ENCODE measurements at places on chromosomes 16 and 17.

DNA sequence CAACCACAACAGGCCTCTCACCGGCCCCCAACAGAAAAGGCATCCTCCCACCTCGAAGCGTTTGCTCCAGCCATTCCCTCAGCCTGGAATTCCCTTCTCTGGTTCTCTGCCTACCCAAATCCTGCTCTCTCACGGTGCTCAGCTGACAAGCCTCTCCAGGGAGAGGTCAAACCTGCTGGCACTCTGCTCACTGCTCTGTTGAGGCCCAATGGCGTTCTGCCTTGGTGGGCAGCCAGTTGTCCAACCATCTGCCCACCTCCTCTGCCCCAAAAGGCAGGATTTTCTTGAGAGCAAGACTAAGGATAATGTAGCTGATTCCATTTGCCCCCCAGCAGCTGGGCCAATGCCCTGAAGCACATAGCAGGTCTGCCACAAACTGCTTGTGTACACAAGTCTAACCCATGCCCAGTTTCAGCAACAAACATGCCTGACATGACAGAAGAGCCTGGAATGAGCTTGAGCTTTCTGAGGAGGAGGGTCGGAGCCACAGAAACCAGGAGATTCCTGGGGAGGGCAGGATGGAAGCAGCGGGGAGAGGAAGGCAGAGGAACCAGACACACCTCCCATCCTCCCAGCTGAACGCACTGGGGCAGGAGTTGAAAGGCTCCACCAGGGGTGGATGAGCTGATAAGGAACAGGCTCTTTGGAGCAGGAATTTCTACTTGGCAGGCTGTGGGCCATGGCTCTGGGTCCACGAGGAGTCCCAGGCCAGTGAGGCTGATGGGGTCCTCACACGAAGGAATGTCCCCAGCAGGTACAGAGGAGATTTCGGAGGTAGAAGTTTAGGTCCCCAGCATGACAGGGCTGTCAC, 23.9 kb downstream of the ARHGAP27 start:
- DNase-seq: no peak

GRCh38 chr16:82456683-82457082, 170.1 kb upstream of the CDH13 start:
- DNase-seq: peak; percentile 27

GRCh38 chr17:64192589-64192988, 62.6 kb upstream of the ERN1 start:
- DNase-seq: no peak

DNA sequence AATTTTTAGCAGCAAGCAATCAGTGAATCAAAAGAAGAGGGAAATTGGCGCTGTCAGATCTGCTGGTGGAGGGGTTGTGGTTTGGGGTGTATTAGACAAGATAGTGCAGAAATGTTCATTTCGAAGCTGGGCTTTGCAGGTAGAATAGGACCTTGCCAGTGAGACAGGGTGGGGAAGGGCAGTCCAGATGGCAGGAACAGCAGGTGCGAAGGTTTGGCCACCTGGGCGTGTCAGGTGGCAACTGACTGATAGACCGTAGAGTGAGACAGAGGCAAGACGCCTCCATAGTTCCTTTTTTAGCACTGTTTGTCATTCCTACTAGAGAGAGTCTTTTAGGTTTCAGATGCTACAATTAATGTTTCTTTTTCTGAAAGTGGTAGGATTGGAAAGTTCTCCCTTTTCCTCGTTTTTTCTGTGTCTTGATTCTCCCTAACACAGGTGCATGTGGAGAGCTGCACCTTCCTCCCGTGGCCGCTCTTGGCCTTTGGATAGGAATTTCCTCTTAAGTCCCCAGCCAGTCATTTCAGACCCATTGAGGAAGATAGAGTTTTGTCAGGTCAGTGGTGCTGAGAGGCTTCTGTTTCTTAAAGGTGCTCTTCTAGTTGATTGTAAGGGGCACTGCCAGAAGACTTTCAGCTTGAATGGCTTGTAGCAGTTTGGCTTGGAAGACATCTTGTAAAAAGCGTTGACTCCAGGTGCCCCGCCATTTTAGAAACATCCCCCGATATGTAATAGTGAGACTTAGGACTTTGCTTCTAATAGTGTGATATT, 315.6 kb downstream of the SNX29 start:
- no peak for DNase-seq

GRCh38 chr16:64679976-64680690, 441.7 kb downstream of the CDH11 start:
- no peak for DNase-seq

GRCh38 chr17:45314741-45315647, 1.8 kb downstream of the MAP3K14 start:
- DNase-seq: no peak

GRCh38 chr16:84617041-84617790, 662 bp downstream of the COTL1 start:
- no peak for DNase-seq

- DNase-seq: no peak
These were observed 307.2 kb downstream of the ABCC12 start for GRCh38 chr16:47848421-47849109.

DNA sequence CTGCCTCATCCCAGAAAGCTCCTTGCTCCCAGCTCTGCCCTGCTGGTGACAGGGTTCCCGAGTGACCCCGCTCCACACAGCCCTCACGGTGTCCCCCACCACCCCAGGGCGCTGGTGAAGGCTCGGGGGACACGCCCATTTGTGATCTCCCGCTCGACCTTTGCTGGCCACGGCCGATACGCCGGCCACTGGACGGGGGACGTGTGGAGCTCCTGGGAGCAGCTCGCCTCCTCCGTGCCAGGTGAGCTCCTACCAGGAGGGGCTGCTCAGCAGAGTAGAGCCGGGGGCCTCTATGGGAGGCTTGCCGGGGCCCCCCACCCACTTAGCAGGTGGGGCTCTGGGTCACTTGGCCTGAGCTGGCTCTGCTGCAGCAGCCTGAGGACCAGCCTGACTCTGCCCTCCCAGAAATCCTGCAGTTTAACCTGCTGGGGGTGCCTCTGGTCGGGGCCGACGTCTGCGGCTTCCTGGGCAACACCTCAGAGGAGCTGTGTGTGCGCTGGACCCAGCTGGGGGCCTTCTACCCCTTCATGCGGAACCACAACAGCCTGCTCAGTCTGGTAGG, 11.2 kb downstream of the GAA start:
- DNase-seq: no peak

GRCh38 chr16:57373117-57373947, 1.0 kb downstream of the CX3CL1 start:
- DNase-seq: peak; percentile 73

DNA sequence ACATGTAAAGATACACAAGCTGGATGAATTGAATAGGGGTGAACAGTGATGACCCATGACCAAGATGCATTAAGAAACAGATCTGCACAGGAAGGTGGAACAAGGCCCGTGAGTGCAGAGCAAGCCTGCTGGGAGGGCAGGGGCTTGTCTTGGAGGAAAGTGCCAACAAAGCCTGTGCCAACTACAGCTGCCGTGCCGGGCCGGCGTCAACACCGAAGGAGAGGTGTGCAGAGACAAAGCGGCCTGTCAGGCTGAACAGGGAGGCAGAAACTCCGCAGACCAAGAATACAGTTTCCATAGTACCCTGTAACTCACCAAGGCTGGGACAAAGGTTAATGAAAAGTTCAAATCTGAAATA, 46.7 kb downstream of the ANKRD11 start:
- peak; percentile 23 for DNase-seq

GRCh38 chr17:37719866-37720265, 25.0 kb downstream of the HNF1B start:
- DNase-seq: no peak

DNA sequence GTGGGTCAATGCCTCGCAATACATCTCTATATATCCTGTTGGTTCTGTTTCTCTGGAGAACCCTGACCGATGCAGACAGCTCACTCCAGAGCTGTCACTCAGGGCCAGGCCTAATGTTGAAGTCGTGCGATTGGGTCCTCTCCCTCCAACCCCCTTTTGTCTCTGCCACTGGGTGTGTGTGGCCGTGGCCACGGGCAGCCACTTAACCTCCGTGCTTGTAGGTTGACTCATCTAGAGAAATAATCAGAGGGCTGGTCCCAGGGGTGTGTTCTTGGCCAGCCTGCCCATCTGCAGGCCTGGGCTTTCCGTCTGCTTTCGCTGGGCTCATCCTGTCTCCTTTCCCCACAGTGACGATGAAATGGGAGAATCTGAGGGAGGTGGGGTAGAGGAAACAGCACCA, 7.4 kb downstream of the ADAD2 start:
- no peak for DNase-seq

All from breast epithelium (tissue), 4 donors.